ENCODE measurements at places on chromosomes 4 and X.

DNA sequence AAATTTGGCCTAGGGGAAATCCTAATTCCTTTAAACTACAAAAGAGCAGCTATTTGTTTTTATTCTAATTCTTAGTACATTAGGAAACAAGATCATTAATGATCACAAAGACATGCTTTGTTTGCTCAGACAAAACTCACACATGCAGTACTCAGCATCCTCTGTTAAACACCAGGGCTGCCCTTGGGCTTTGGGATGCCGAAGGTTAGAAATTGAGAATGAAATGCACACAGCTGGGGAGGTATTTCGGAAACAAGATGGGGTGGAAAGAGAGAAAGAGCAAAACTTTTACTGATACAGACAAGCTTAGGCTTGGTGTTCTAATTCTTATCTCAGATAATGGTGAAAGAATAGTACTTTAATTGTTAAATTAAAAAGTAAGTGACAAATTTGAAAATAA is 222.6 kb downstream of the DCTD start:
- no peak for DNase-seq

- no peak for DNase-seq
Measured at GRCh38 chr4:99825272-99825671, 8.6 kb downstream of the DAPP1 start.

GRCh38 chr4:81455897-81456296 is 15.8 kb downstream of the RASGEF1B start:
- no peak for DNase-seq

DNA sequence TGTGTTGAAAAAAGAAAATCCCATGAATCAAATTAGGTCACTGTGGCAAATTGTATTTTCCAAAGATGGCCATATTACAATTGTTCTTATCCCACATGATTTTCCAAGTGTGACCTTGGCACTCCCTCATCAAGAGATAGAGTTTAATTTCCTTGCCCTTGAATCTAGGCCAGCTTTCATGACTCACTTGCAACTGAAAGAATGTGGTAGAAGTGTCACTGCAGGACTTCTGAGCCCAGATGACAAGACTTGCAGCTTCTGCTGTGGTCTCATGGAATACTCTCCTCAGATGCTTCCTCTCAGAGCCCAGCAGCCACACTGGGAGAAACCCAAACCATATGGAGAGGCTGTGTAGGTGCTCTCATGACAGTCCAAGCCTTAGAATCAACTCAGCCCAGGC is 139.0 kb downstream of the ADAMTS3 start:
- no peak for DNase-seq

DNA sequence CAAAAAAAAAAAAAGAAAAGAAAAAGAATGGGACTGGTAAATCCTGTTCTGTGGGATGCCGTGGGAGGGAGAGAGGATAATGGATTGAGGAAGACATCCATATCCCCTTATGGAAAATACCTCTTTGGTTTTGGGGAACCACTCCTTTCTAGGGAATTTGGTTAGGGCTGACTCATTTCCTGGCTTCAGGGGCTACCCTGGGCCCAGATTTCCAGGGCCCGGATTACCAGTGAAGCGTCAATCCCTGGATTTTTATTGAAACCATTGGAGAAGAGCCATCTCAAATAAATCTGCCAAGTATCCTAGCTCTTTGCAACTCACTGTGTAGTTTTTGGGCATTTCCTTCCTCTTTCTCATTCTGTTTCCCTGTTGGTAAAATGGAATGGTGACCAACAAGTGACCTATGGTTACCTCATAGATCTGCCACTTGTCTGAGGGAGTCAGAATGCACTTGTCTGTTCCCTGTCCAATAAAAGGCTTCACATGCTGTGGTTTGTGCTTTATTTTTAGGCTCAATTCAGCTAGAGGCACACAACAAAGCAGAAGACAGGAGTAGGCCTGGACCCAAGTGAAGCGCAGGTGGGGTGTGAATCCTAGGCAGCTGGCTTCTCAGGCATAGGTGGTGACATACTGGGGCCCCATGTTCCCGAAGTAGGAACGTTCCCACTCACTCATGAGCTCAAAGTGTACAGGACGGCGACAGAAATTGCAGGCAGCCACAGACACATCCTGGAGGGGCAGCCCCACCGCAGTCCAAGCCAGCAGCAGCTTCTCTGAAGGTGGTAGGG is 8.6 kb downstream of the APEX2 start:
- DNase-seq, result peak; percentile 78

DNA sequence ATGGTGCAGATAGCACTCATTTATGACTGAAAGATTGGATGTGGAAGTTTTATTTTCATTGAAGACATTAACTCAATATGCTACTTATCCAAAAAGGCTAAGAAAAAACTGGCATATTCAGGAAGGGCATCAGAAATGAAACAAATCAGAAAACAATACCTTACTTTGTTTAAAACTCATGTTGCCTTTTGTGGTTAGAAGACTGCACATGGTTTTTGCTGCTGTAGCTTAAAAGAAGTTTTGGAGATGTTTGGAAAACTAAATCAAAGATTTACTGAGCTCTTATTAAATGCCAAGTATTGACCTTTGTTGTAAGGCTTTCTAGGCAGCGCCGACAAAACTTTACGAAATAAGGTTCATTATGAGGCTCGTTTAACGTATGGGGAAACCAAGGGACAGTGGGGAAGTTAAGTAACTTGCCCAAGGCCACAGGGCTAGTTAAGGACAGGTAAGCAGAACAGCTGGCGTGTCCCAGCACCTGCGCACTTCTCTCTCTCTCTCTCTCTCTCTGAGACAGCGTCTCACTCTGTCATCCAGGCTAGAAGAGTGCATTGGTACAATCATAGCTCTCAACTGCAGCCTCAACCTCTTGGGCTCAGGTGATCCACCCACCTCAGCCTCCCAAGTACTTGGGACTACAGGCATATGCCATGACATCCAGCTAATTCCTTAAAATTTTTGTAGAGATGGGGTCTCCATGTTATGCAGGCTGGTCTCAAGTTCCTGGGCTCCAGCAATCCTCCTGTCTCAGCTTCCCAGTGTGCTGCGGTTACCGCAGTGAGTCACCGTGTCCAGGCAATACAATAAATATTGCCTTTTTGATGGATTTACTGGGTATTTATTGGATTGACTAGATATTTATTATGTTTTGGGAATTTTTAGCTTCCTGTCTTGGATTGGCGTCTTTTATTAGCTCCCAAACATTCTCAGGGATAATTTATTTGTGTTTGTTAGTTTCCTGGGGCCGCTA is 16.1 kb downstream of the LRP2BP start:
- DNase-seq, result no peak

- no peak for DNase-seq
Measured at GRCh38 chr4:171473155-171473554, 340.0 kb upstream of the GALNTL6 start.

- no peak for DNase-seq
Measured at GRCh38 chr4:23161787-23162186, 469.1 kb downstream of the GBA3 start.

GRCh38 chrX:154595559-154596249 is 10.8 kb downstream of the CTAG1A start:
- DNase-seq, result no peak

DNA sequence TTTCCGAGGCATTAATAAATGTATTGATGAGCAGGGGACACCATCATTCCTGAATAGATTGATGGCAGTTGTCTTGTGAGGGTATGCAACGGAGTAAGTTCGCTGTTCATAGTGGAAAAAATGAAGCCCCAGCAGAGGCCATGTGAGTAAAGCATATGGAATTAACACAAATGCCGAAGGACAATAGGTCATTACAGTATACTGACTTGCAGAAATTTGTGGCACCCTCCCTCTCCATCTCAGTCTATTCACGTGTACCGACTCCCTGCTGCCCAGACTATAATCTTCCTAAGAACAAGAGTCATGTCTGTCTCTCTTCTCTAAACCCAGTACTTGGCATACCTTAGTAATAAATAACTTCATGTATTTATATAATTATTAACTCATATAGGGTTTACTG is 47.1 kb upstream of the PCDH10 start:
- DNase-seq, result no peak

DNA sequence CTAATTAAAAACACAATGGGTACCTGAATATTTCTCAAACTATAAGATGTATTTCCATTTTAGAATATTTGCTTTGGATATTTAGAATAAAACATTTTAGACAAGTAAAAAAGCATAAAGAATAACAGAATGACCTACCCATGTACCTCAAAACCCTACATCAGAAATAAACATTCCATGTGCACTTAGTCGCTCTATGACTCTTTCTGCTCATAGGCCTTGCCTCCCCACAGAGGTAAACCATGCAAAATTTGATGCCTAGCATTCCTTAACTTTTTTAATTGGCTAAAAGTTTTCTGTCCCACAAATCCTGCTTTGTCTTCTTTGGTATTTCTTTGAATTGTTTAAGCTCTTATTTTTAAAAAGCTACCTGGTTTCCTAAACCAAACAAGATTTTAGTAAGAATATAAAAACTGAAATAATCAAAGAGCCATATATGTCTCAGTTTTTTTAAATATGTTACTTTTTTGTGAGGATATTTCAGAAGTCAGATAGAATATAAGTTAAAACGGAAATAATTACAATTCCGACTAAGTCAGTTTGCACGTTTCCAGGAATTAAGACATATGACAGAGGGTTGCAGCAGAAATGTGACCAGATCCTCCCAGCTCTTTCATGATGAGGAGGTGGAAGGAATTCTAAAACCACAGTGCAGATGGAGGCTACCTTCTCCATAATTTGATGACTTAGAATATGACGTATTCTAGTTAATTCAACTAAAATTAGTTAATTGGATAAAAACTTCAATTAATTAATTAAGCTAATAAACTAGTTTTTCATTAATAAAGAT is 102.5 kb downstream of the FIP1L1 start:
- DNase-seq, result no peak

GRCh38 chrX:4373791-4374190 is 660.3 kb upstream of the PRKX start:
- no peak for DNase-seq

- no peak for DNase-seq
Measured at GRCh38 chr4:87171944-87172343, 48.5 kb downstream of the KLHL8 start.

DNA sequence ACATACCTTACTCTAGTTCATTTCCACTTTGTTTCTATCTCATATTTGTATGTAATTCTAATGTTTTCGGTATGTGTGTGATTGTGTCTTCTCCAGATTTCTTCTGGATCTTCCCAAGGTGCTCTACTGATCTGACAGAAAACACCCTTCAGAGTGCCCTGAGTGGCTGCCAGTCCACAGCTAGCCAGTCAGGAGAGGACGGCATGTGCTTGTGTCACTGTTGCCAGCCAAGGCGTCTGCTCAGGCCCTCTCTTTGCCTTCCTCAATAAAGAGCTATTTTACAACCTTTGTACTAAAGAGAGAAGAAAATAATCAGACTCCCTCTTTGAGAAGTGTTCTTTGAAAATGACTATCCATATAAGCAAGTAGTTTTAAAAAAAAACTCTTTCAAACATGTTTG is 29.0 kb downstream of the CD99L2 start:
- no peak for DNase-seq

DNA sequence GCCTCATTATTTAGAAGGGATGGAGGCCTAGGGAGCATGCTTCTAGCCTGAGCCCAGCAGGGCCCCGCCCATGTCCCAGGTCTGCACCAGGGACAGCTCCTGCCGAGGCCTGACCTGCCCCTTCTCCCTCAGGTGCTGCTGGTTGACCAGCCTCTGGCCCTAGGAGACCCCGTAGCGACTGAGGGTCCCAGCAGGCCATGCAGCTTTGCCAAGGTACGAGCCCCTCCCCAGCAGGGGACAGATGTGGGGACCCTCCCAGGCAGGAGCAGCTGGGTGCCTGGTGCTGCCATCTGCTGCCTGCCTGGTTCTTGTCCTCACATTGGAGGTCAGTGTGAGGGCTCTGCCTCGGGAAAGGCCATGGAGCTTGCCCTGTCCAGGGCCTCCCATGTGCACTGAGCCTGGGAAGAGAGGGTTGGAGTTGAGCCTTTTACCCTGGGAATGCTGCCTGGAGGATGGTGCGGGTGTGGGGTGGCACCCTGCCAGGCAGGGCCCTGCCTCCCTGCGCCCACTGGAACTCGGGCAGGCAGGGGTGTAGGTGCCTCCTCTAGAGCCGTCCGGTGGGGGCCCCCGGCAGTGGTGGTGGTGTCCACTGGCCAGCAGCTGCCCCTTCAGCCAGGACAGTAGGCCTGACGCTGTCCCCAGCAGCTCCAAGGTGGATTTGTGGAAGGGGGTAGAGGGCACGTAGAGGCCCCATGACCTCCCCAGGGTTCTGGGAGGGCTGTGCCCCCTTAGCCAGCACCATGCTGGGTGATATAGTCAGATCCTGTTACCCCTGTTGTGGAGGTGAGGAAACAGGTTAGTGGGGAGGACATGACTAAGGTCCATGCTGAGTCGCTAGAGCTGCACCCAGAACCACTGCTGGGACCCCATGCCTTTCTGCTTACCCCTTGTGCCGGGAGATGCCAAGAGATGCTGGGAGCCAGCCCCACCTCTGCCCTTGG is 2.2 kb upstream of the MSANTD1 start:
- DNase-seq, result no peak

DNA sequence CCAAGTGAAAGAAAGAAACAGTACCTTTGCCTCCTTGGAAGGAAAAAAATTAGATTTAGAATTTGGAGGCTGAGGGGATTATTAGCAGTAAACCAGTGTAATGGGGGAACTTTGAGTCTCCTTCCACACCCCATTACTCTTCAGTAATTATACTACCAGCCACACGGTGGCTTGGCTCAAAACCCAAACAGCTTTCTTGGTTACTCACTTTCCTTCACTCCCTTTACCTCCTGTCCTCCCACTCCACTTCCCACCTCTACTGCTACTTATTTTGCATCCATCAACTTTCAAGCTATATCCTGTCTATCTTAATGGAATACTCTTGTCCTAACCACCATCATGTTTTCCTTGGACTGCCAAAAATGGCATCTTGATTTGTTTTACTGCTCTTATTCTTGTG is 310.6 kb upstream of the AADAT start:
- no peak for DNase-seq

DNA sequence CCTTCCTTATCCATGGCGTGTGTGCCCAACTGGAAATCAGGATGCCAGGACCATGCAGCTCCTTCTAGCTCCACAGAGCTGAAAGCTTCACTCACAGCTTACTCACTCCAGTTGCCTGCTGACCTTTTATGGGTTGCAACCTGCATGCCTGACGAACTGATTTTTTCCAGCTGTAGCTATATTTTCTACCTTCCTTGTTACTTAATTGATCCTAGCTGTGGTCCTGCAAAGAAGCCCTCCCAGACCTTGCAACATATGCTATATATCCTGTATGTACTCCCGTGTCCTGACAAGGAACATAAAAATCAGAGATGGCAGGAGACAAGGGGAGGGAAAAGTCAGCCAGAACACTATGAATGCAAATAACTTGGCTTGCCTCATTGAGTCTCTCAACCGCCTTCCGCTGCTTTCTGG is 135.3 kb upstream of the LDB2 start:
- DNase-seq, result no peak

GRCh38 chrX:38407126-38407525 is 54.7 kb downstream of the OTC start:
- DNase-seq, result no peak

DNA sequence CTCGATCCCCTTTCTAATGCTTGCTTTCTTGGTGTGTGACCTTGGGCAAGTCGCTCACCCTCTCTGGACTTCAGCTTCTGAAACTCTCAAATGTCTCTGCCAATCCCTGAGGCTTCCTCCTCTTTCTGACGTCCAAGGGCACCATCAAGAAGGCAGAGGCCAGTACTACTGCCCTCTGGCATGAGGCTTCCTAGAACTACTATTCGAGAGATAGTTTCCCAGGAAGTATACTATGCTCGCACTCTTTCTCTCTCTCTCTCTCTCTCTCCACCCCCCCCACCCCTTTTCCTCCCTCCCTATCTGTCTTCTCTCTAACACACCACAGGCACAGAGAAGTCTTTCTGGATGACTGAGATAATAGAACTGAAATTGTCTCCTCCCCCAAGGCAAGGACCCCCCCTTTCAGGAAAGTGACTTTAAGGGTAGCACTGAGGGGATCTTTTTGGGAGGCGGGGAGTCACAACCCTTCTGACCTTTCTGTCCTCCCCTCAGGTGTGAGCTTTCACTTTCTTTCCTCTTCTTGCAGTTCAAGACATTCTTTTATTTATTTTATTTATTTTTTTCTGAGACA is 20.0 kb upstream of the BCOR start:
- DNase-seq, result no peak
